HEK293T (cell line): ENCODE measurements at places on chromosomes 13 and 19.

DNA sequence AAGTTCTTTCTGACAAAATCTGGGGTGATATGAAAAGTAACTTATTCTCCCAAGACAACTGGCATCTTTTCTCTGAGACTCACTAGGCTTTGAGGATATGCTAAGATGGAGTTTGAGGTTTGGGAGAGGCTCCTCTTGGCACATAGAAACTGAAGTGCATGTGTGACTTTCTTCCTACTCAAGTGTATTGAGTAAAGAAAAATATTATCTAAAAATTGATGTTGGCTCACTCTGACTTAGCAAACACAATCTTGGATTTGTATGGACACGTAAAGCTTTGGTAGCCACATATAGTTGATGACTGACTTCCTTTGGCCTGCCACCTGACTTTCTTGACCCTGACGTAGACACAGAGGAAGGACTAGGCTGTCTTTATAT is 71.1 kb upstream of the KLF12 start:
- no peak for DNase-seq

- no peak for DNase-seq
These were observed 732 bp upstream of the DCLK1 start for GRCh38 chr13:36131931-36132297.

GRCh38 chr13:62684359-62684758 is 1268.7 kb upstream of the PCDH20 start:
- no peak for DNase-seq

DNA sequence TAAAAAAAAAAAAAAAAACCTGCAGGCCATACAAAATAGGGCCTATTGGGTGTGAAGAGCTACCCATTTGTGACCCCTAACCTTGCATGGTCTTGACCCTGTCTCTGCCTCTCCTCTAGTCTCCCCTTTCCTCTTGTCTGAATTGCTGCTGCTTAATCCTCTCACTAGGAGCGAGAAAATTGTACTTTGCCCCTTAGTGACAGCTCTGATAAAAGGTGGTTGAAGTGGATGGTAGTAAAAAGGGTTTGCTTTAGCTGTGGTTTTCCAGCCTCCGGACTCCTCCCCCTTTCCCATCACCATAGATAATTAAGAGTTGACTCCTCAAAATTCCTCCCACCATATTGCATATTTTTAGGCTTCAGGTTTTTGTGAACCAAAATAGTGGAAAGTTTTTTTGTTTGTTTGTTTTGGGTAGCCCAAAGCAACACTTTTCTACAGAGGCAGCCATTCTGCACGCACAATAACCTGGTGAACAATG is 23.5 kb downstream of the ACTN4 start:
- no peak for DNase-seq

DNA sequence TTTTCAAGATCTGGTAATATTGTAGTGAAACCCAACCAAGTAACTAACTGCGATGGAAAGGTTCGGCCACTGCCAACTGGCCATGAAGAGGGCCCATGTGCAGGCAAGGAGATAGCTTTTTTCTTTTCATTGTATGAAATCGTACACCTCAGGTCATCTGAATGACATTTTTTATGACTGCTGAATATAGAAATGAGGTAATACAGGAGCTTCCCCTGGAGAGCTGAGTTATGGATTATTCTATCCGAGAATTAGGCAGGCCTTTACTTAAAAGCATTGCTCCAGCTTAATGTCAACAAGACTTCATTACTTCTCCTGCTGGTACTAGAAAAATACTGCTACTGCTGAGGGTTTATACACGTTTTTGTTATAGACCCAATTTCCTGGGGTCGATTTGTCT is 1215.6 kb downstream of the EFNB2 start:
- DNase-seq = no peak
